Body of pancreas (tissue), 4 donors: ENCODE measurements at places on chromosomes 11 and 22.
A peak's percentile ranks its signal among the peaks of the same experiment; 100 is the strongest.

DNA sequence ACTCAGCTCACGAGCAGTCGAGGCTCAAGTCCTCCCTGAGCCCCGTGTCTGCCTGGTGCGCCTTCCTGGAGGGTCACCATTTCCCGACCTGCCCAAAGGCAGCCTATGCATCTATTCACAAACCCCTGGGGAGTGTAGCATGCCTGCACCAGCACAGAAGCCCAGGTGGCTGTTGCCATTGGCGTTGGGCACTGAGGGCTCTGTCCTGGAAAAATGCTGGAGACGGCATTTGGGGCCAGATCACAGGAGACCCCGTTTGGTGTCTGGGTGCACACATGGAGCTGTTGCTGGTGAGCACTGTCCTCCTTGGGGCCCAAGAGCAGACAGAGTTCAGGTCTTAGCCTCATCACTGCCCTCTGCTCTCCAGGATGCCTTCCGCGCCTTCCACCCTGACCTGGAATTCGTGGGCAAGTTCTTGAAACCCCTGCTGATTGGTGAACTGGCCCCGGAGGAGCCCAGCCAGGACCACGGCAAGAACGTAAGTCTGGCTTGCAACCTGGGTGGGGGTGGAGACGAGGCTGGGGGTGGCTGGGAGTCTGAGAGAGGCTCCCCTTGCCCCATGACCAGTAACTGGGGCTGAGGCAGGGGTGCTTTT lies 9.4 kb downstream of the FADS2 start:
- DNase-seq = no peak

- DNase-seq = peak; percentile 89
Measured at GRCh38 chr11:69915501-69916250, 96.5 kb upstream of the FGF3 start.

DNA sequence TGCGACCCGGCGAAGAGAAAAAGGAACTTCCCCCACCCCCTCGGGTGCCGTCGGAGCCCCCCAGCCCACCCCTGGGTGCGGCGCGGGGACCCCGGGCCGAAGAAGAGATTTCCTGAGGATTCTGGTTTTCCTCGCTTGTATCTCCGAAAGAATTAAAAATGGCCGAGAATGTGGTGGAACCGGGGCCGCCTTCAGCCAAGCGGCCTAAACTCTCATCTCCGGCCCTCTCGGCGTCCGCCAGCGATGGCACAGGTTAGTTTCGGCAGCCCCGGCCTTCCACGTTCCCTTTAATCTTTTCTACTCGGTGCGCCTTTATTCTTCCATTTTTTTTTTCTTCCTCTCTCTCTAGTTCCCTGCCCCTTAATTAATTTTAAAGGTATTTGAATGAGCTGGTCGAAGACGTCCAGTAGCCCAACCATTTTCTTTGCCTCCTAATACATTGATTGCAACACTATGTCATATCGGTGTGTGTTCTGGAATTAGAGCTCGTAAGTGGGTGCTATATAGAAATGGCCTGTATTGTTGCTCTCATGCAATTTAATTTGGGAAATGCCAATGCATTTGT lies 537 bp downstream of the EP300 start:
- peak; percentile 46 for DNase-seq

DNA sequence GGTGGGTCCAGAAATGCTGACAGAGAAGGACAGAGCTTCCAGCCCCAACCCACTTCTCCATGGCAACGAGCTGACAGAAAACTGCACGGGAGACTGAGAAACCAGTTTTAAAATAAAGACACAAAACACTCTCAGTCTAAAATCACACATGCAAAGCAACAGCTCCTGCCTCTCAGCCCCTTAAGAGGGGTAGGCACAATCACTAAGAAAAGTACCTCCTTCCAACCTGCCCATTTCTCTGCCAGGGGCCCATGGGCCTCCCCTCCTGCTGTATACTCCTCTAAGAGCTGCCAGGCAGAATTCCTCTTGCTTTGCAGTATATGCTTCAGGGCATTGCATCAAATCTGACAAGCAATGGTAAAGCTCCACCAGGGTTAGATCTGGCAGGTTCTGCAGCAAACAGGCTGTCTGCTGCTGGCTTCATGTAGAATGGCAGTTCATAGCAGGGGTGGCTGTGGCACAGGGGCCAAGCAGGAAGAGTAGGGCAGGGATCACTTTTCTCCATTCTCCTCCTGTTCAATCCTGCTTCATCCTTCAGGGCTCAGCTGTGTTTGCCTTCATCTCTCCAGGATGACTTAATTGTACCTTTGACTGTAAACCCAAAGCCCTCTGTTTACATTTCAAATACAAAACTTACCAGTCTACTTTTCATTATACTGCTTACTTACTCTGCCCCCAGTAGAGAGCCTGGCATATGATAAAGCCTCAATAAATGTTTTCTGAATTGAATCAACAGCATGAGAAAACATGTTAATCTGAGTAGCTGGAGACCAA lies 77.7 kb downstream of the KCNC1 start:
- no peak for DNase-seq

GRCh38 chr22:43039800-43040199 lies 24.9 kb upstream of the PACSIN2 start:
- no peak for DNase-seq

GRCh38 chr11:28137366-28137765 lies 29.2 kb downstream of the METTL15 start:
- DNase-seq = no peak

- DNase-seq = no peak
Measured at GRCh38 chr22:22791438-22792181, 96.0 kb upstream of the IGLL5 start.

DNA sequence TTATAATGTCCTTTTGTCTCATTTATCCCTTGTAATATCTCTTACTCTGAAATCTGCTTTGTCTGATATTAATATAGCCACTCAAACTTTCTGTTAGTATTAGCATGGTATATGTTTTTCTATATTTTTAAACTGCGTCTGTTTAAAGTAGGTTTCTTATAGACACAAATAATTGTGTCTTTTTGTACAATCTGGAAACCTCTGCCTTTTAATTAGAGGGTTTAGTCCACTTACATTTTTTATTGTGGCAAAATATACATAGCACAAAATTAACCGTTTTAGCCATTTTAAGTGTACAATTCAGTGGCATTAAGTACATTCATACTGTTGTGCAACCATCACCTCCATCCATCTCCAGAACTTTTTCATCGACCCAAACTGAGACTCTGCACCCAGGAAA lies 28.6 kb downstream of the PARVG start:
- DNase-seq = no peak

- no peak for DNase-seq
Measured at GRCh38 chr11:104588446-104588845, 309.8 kb downstream of the CASP12 start.

- DNase-seq = no peak
Measured at GRCh38 chr11:129204150-129204838, 12.2 kb upstream of the ARHGAP32 start.

GRCh38 chr22:29394931-29395581 lies 6.7 kb upstream of the AP1B1 start:
- peak; percentile 80 for DNase-seq

DNA sequence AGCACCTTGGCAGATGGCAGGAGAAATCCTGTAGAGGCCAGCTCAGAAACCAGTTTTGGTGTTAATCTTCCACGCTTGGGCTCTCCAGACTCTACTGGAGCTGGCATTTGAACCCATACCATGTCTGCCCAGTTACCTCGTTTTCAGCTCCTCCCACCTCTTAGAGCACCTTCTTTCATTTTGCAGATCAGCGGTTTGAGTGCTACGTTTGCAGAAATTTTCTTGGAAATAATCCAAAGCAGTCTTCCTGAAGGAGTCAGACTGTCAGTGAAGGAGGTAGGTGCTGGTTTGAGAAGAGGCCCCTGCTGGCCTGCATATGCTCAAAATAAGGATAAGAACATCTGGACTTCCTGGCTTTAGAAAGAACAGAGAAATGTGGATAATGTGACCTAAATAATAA lies 13.7 kb downstream of the COA4 start:
- DNase-seq = no peak

- DNase-seq = no peak
Measured at GRCh38 chr11:37857726-37858125, 1259.7 kb upstream of the RAG2 start.

GRCh38 chr11:37973941-37974340 lies 1375.9 kb upstream of the RAG2 start:
- DNase-seq = no peak

GRCh38 chr11:69500285-69501120 lies 19.0 kb downstream of the LINC01488 start:
- DNase-seq = peak; percentile 10

- DNase-seq = no peak
Measured at GRCh38 chr11:766106-766935, 11.0 kb downstream of the GATD1 start.

DNA sequence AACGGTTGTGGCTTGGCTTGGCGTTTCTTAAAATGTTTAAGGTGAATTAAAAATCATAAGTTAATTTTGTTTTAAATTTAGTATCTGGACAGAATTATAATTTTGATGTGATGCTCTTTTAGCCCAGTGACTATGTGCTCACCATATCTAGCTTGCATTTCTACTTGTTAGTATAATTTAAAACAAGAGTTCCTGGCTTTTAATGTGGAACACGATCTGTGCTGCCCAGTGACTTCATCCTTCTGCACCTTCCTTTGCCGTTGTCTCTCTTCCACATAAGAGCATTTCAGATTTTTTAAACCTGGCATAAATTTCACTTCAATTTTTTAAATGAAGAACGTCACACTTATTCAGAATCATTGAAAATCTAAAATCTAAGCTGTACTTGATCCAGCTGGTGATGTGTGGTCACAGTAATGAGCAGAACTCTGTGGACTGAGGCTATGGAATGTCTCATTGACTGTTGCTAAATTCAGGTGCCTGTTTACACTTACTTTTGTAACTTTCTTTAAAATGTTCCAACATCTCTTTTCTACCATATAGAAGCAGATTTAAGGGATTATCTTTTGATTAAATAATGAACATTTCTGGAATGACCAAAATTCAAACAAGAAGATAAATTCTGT lies 75.4 kb upstream of the ADSL start:
- no peak for DNase-seq

GRCh38 chr11:70423523-70424505 lies 25.5 kb downstream of the CTTN start:
- DNase-seq = no peak

DNA sequence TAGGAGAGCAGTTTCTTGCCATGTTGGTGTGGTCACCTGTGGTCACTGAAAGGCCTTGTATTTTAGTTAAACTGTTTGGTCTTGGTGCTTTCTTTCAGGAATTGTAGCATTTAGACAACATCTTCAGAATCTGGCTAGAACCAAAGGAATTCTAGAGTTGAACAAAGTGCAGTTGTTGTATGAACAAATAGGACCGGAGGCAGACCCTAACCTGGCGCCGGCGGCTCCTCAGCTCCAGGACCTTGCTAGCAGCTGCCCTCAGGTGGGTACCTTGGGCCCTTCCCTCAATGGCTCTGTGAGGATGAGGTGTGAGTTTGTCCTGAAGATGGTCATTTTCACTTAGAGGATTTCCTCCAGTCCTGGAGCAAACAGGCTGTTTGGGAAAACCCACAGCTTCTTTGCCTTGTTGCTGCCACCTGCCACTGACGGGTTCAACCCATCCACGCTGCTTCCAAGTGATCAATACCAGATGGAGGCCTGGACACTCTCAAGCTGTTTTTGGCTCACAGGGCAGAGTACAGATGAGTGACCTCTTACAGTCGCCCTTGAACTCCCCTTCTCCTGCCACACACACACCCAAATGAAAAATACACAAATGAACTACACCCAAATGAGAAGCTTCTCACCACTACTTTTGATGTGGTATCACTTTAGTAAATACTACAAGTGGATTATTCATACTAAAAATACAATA lies 45.2 kb downstream of the PPP2R1B start:
- DNase-seq = no peak

DNA sequence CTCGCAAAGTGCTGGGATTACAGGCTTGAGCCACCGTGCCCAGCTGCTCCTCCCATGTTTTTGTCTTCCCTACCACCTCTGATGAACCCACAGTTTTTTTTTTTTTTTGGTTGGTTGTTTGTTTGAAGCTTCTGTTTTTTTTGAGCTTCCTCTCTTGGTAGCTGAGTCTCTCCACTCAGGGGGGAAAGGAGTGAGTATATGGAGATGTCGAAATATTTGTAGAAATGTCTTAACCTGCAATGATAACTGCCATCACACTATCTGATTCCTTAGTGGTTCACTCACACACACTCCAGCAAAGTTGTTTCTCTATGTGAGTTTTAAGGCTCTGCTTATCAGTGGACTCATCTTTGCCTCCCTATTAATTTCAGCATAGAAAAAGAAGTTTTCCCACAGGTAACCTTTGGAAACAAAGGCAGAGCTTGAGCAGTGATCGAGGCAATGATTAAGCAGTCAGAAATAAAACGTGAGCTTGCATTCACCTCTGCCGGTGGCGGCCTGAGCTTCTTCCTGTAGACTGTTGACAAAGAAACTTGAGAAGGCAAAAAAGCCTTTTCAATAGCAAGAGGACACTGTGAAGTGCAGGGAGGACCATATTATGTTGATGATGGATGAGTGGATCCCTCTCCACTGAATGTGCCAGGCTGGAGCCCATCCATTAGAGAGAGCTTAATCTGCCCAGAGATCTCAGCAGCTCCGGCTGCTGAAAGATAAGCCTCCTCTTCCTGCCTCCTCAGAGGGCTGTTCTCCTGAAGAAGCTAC lies 29.0 kb upstream of the RASSF10 start:
- no peak for DNase-seq

- peak; percentile 22 for DNase-seq
Measured at GRCh38 chr11:10385696-10386095, 69.4 kb upstream of the AMPD3 start.

DNA sequence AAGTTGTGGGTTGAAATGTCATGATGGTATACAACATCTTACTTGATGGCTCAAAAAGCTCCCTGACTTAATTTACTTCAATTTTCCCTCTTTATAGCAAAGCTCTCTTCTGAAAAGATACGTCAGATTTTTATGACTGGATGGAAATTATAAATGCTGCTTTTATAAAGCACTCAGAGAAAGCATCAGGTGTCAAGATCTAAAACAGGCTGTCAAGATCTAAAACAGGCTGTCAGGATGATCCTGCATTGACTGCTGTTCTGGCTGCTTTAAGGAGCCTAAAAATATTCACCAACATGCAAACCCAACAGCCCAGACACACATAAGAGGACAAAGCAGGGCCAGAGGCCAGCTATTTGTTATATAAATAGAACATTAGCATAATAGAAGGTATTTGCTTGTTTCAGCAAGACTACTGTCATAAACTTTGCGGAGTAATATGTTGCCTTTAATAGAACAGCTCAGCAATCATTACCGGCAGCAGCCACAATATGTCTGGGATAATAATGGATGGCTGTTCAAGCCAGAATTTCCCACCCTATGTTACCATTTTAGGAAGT lies 77.3 kb upstream of the ANO5 start:
- DNase-seq = no peak

- no peak for DNase-seq
Measured at GRCh38 chr11:97506076-97506759, 1116.4 kb downstream of the JRKL start.

DNA sequence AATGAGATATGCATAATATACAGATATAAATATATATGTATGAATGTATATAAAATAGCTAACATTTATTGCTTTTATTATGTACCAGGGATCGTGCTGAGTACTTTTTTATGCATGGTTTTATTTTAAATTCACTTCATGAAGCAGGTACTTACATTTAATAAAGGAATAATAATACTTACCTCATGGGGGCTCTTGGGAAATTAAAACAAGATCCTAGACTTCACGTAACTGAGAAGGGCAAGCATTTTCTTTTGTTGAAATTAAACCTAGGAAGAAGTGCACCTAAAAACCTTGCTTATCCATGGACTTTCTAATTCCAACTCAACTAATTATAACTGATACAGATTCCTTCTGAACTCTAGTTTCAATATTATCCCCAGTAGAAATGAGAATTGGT lies 40.0 kb upstream of the ABTB2 start:
- DNase-seq = no peak

- DNase-seq = peak; percentile 90
Measured at GRCh38 chr11:77091146-77091940, 11.3 kb upstream of the OMP start.
